ENCODE measurements at places on chromosomes 16 and 17. TPM values are rescaled to one million over a fixed set of nuclear protein-coding genes. Genes with fewer than 3 reads are reported as not detected.

GRCh38 chr16:90077757-90078578 is 837 bp upstream of the PRDM7 start:
- H3K4me3 ChIP-seq: peak overlapping the region; percentile 67
- peaks cover 21% of the 10 kb centered on the region for H3K4me1 ChIP-seq
- peaks cover 51% of the 10 kb centered on the region for H3K27me3 ChIP-seq
- peak overlapping the region; percentile 92 for H3K27ac ChIP-seq
- peak; percentile 40 for DNase-seq

GRCh38 chr16:64364016-64364415 is 757.8 kb downstream of the CDH11 start:
- no peak overlapping the region for H3K4me3 ChIP-seq
- no peak overlapping the region for H3K27ac ChIP-seq
- peaks cover 19% of the 10 kb centered on the region for H3K4me1 ChIP-seq
- peaks cover 8% of the 10 kb centered on the region for H3K27me3 ChIP-seq
- no peaks in the 10 kb centered on the region for H3K36me3 ChIP-seq

DNA sequence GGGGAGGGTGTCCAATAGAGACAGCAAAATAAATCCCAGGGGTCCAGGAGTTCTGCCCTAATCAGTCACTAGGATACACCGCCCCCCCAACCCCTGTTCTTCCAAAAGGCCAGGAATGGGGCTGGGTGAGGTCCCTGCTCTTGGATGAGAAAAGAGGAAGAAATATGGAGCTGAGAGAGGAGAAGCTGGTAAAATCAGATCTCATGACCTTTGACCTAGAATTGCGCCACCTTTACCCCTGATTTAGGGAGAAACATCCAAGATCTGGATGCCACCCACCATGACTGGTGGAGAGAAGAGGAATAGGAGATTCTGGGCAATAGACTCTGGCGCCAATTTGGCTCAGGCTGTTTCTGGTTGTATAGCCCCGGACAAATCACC is 707 bp upstream of the CACNB1 start:
- no peak for DNase-seq
- peak overlapping the region; percentile 95 for H3K4me3 ChIP-seq
- H3K27me3 ChIP-seq: no peaks in the 10 kb centered on the region
- peaks cover 45% of the 10 kb centered on the region for H3K4me1 ChIP-seq

Gene TMEM94
- total RNA-seq: 130 TPM

Gene CD300LB
- total RNA-seq: not detected

DNA sequence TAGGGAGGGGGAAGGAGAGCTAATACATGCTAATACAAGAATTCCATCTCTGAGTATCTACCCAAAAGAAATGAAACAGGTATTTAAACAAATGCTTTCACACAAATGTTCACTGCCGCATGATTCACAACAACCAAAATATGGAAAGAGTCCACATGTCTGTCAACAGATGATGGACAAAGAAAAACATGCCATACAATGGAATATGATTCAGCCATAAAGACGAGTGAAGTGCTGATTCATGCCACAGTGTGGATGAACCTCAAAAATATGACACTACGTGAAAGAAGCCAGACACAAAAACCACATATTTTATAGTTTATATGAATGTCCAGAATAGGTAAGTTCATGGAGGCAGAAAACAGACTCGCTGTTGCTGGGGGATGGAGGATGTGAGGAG is 321.4 kb downstream of the FOXL1 start:
- no peak for DNase-seq
- H3K27me3 ChIP-seq: peaks cover 10% of the 10 kb centered on the region
- no peaks in the 10 kb centered on the region for H3K36me3 ChIP-seq
- H3K27ac ChIP-seq: no peak overlapping the region
